ENCODE measurements at places on chromosomes 5 and 9.

DNA sequence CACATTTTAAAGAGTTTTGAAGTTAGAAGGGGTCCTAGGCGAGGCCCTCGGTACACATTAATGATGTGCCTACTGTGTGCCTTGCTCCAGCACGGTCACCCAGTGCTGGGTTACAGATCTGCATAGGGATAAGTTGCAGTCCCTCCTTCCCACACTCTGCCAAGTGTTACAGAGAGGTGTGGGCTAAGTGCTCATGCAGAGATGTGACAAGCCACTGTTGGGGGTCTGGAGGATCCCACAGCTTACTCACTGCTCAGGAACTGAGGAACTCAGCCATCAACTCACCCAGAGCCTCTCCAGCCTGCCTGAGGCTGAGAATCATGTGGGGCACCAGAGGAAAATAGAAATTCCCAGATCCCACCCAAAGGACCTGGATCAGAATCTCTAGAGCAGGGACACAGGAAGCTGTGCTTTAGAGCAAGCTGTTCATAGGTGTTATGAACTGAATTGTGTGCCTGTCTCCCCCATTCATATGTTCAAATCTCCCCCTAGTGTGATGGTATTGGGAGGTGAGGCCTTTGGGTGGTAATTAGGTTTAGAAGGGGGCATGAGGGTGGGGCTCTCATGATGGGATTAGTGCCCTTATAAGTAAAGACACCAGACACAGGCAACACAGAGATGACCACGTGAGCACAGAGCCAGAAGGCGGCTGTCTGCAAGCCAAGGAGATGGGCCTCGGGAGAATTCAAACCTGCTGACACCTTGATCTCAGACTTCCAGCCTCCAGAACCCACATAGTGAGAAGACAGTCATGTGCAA lies 164.1 kb downstream of the HSD17B3 start:
- DNase-seq, result no peak

- no peak for DNase-seq
These were observed 151.8 kb upstream of the PPP1R2B start for GRCh38 chr5:156698323-156698722.

- no peak for DNase-seq
These were observed 173.6 kb upstream of the MAP3K1 start for GRCh38 chr5:56641635-56642260.

DNA sequence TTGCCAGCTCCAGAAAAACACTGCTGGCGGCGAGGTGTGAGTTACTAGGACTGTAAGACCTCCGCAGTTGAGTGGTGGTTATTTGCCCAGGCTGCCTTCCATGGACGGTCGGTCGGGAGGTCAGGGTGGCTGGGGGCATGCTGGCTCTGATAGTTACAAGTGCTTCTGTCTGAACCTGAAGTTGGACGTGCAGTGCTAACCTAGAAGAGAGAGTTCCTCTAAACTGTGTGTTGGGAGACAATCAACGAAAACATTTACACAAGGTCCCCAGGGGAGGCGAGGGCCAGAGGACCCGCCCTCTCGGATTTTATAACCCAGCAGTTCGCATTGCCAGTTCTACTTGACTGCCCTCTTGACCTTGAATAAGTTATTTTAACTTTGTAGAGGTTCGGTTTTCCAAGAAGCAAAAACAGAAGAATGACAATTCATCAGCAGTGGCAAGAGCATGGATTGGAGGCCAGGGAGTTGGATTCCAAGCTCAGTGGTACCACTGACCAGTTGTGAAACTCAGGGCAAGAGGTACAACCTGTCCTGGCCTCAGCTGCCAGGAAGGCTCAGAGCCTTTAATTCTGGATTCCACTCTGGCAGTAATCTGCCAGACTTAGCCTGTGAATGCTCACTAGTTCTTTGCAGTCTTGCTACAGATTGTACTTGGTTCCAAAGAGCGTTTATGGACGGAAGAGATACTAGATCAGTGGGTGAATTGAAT lies 28.7 kb upstream of the PDE8B start:
- DNase-seq, result no peak

GRCh38 chr5:179292202-179292601 lies 53.1 kb downstream of the ADAMTS2 start:
- no peak for DNase-seq

- no peak for DNase-seq
These were observed 23.8 kb downstream of the LOX start for GRCh38 chr5:122054266-122054665.

DNA sequence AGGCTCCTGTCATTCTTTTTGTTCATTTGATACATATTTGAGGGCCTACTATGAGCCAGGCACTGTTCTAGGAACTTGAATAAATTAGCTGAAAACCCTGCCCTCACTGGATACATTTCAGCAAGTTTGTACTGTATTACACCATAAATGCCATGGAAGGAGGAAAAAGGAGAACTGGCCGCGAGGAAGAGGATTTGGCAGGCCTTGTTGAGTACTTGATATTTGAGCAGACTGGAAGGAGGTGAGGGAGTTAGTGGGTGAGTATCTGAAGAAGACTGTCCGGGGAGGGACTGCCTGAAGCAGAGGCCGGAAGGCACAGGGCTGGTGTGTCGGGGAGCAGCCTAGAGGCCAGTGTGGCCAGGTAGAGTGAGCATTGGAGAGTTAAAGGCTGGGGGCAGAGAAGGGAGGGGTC lies 4.5 kb downstream of the SNX30 start:
- no peak for DNase-seq

DNA sequence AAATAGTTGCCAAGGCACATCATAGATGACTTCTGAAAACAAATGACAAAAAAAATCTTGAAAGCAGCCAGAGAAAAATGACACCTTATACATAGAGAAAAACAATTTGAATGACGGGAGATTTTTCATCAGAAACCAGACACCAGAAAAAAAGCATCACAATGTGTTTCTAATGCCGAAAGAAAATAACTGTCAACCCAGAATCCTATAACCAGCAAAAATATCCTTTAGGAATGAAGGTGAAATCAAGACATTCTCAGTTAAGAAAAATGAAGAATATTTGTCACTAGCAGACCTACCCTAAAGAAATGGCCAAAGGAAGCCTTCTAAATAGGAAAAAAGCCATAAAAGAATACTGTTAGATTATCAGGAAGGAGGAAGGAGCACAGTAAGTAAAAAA lies 54.0 kb downstream of the SPTLC1 start:
- no peak for DNase-seq

- DNase-seq, result no peak
These were observed 45.4 kb downstream of the ANGPTL2 start for GRCh38 chr9:127076860-127077643.

- no peak for DNase-seq
These were observed at the start of gene PCDHGB3 for GRCh38 chr5:141369994-141370848. Gene PCDHGB3, plus strand, starts transcription at chr5:141370242. Its CDS starts 153 bp downstream, at chr5:141370395.

DNA sequence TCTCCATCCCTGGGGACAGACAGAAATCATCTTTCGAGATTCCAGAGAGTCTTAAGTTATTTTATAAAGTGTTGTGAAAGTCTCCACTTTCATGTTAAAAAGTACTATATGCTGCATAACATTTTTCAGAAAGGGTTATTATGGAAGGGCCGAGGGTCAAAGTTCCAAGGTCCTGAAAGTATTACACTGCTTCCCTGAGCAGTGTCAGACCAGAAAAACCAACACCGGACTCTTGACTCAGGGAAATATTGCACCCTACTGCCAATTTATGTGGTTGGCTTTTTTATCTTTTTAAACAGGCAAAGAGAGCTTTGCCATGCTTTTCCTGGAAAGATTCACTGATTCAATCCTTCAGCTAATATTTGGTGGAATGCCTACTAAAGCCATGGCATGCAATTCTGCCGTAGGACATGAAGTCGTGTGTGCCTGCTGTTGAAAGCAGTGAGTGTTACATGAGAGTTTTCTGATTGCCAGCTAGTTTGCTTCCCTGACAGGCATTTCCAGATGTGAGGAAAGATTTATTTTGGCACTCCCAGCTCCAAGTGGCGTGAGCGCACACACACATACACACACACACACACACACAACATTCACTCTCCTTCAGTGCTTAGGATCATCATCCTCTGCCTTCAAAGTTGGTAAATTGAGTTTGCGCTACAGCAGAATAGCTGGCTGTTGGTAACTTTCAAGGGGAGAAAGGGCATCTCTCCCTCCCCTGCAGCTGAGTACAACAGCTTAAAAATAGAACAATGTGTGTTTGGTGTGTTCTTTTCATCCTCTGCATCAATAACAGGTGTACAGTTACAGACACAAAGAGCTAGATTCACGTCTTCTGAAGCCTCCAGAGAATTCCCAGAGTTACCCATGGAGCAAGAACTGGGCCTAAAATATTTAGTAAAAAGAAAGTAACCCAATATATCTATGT lies 45.6 kb downstream of the SLC1A3 start:
- DNase-seq, result no peak

- no peak for DNase-seq
These were observed 29.8 kb upstream of the GGTA1 start for GRCh38 chr9:121529237-121529987.

GRCh38 chr5:138467711-138468132 lies 2.4 kb downstream of the EGR1 start:
- DNase-seq, result no peak

DNA sequence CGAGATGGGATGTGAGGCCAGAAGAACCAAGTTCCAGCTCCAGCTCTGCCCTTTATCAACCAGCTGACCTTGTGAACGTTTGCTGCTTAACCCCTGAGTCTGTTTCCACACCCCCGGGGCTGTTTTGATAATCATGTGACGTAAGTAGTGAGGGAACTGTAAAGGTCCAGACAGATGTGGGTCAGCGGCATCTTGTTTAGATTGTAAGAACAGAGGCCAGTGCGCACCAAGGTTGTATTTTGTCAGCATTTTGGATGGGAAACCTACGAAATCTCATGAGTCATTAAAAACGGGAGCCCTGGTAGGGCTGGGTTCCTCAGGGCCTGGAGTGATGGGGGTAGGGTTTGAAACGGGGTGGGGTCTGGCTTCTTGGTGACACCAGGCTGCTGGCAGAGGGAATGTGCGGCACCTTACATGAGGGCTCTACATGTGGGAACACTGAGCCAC lies 13.8 kb upstream of the COL15A1 start:
- no peak for DNase-seq

DNA sequence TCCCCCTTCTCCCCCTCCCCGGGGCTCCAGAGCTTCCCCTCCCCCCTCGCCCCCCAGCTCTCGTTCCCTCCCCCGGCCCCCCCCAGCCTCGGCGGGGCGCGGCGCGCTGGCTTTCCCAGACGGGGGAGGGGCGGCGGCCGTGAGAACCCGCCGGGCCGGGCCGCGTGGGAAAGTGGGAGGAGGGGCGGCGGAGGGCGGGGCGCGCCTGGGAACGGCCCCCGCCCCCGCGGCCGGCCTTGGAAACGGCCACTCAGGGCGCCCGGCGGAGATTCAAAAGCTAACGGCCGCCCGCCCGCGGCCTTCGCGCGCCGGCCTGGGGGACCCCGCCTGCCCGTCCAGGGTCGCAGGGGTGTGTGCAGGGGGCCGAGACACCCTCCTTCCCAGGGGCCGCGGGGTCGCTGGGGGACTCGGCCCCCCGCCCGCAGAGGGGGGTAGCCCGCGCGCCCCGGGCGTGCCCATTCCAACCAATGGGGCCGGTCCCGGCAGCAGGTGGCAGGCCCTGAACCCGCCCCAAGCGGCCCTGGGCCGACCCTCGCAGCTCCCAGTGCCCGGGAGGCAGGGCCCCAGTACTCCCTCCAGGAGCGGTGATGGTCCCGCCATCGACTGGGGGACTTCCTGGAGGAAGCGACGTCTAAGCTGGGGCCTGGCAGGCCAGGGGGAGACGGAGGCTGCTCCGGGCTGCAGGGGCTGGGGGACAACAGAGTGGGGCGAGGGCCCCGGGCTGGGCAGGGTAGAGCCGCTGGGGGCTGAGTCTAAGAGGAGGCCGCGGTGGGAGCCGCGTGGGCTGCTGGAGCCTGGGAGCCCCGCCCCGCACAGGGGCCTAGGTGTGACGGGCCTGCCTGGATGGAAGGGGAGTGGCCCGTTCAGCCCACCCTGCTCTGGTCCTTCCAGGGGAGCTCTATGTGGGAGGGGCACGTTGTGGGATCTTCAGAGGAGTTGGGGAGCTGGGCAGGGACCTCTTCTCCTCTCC lies 14.2 kb upstream of the NRARP start:
- no peak for DNase-seq

GRCh38 chr5:146852089-146852488 lies 26.5 kb downstream of the PPP2R2B start:
- no peak for DNase-seq

DNA sequence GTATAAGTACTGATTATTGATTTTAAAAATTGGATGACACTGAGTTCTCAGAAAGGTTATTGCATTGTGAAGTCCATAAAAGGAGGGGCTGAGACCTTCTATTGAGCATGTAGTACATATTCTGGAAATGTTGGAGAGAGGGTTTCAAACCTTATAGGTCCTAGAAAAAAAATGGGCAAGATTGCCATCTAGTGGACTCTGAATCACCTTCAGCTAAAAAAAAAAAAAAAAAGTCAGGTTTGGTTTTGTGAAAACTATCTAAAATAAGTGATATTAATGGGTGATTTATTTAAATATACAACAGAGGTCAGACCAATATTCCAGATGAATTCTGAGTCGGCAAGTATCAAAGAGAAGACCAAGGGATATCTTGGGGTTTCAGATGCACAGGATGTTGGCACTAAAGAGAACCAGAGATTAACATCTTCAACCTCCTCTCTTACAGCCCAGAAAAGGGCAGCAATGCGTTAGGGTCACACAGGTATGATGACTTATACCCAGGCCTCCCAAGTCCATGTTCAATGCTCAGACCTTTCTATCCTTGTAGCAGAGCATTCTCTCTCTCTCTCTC lies 109.8 kb upstream of the NMUR2 start:
- DNase-seq, result no peak

- DNase-seq, result no peak
These were observed 36.2 kb downstream of the STC2 start for GRCh38 chr5:173291722-173292658.

DNA sequence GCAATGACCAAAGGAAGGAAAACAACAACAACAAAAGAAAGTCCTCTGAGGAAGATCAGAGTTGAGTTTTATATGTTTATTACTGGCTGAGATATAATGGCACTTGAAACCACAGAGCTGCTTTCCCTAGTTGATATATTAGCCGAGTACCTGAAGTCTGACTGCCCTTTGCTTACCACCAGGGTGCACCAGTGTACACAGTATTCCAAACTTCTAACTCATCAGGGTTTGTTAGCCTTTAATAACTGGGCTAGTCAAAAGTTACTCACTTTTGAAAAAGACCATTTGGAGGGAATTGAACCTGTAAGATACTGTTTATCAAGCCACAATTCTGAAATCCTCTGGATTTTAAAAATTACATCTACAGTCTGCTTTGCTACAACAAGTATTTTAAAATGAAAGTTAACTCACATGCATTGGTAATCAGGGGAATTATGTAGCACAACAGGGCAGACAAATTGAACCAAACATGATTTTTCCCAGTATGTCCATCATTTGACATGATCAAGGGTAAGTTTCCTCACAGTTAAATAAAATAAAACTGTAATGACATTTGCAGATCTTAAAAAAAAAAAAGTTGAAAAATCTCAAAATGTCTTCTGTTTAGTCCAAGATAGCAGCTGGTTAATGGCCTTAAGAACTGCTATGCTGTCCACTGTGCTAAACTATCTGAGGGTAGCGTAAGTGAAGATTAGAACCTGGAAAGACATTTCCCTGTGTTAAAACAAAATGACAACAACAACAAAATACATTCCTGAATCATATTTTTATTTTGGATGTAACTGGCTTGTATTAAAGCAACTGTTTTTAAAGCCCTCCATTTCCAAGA lies 57.3 kb upstream of the C6 start:
- no peak for DNase-seq
